ENCODE measurements at places on chromosomes 7 and 10.

GRCh38 chr7:34044734-34045353 lies 139.5 kb downstream of the BMPER start:
- DNase-seq: no peak

GRCh38 chr7:110507832-110508231 lies 583.1 kb upstream of the LRRN3 start:
- DNase-seq: no peak

DNA sequence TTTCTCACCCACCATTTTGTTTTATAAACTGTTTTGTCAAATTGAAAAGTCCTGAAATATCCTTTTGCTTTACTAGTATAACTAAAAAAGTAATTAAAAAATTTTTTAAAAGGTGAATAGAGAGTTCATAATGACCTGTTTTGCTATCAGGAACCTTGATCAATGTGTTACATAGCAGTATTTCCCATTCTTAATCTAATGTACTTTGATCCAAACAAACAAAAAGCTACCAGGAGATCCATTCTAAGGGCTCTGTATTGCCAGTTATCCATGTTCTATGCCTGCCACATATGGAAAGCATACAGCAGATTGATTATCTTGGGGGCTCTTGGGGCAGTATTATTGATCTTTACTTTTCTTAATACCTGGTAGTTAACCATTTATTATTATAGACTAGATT lies 32.1 kb downstream of the ZMYND11 start:
- DNase-seq: no peak

DNA sequence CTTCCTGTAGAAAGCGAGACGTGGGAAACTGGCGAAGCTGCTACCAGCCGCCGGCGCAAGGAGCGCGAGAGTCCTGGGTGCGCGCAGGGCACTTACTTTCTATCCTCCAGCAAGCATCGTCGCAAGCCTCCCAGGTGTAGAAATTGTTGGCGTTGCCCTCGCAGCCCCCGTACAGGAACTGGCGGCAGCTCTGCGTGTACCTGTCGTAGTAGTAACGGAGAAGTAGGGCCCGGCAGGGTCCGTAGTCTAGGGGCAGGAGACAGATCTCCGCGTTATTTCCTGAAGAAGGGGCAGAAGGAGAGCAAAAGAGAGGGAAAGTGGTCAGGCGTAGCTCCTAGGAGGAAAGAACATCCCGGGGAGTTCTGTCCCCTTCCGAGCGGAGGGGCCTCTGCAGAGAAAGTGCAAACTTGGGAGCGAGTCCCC lies 501 bp downstream of the TFPI2 start:
- DNase-seq: peak; percentile 41

DNA sequence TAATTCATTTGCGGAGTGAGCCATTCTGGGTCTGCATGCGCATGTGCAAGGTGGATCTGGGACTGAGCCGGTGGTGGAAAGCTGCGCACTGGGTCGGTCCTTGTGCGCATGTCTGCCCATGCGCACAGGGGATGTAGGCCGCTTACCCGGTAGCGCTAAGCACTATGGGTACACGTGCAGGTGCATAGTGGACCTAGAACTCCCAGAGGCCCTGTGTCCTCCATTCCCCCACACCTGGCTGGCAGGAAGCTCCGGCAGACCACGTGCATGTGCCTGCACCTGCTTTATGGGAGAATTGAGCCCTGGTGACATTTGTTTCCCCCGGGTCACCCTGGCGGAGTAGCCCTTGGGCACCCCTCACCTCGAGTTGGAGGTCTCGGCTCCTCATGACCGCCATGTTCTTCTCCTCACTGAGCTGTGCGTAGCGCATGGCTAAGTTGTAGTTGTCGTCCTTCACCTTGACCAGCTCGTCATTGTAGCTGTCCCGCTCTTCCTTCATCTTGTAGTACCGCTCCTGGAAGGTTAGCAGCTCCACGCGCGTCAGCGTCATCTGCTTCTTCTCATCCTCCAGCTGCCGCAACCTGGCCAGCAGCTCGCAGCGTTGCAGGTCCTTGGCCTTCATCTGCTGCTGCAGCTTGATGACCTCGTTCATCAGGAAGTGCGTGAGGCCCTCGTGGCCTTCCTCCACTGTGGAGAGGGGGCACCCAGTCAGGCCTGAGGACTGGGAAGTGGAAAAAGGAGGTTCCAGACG lies 99.6 kb downstream of the CARD11 start:
- DNase-seq: no peak

DNA sequence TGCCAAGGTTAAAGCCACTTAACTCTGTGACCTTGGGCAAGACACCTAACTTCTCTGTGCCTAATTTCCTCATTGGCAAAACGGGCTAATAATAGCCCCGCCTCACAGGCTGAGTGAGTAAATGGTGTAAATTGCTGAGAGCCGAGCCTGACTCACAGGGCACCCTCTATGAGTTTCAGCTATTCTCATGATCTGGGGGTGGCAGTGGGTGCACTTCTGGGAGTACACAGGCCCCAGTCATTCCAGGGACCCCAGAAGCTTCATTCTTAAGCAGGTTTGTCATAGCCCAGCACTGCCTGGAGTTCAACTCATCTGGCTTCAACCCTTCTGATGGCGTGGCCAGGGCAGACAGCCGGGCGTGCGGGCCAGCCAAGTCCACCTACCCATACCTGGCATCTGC lies 137.2 kb downstream of the GRID1 start:
- DNase-seq: no peak

- no peak for DNase-seq
Measured at GRCh38 chr7:7131273-7131672, 51.1 kb upstream of the C1GALT1 start.

GRCh38 chr10:122381680-122382079 lies 7.2 kb downstream of the PLEKHA1 start:
- DNase-seq: no peak

- DNase-seq: no peak
Measured at GRCh38 chr7:154985230-154985629, 17.7 kb downstream of the PAXIP1 start.

GRCh38 chr10:3774018-3774813 lies 10.8 kb downstream of the KLF6 start:
- no peak for DNase-seq

DNA sequence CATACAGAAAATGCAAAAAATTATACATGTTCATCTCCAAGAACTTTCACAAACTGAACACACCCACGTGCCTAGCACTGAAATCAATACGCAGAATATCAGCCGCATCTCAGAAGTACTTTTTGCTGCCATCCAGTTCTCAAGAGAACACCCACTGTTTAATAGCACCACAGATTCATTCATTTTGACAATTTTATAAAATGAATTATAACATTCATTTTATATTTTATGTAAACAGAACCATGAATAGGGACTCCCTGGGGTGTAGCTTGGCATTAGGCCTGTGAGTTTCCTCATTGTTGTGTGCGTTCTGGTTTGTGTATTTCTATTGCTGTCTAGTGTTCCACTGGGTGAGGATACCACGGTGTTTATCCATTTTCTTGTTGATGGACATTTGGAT lies 77.3 kb upstream of the PIP4K2A start:
- no peak for DNase-seq

- DNase-seq: peak; percentile 83
Measured at GRCh38 chr7:18927134-18927533, 190.3 kb downstream of the TWIST1 start.

DNA sequence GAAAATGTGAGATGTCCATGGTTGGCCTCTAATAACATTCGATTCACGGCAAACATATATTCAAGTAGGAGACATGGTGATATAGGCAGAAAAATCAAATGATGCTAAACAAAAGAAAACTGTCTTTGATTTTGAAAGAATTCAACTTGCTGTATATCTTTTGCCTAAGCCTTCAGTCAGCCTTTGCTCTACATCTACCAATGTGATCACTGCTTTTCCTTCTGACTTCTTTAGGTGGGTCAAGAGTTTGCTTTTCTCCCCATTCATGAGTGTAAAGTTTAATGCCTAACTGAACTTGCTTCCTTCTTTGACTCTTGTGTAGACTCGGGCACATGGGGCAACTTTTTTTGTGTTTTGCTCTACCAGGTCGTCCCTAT lies 417 bp upstream of the HIF1AN start:
- DNase-seq: no peak

DNA sequence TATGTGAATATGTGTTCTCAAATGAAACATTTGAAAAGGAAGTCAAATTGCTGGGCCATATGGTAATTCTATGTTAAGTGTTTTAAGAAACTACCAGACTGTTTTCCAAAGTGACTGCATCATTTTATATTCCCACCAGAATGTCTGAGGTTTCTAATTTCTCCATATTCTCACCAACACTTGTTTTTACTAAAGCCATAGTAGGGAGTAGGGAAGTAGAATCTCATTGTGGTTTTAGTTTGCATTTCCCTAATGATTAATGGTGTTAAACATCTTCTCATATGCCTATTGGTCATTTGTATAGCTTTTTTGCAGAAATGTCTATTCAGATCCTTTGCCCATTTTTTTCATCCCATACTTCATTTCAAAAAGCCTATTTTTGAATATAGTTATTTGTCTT lies 9.1 kb upstream of the SEMA4G start:
- DNase-seq: no peak

DNA sequence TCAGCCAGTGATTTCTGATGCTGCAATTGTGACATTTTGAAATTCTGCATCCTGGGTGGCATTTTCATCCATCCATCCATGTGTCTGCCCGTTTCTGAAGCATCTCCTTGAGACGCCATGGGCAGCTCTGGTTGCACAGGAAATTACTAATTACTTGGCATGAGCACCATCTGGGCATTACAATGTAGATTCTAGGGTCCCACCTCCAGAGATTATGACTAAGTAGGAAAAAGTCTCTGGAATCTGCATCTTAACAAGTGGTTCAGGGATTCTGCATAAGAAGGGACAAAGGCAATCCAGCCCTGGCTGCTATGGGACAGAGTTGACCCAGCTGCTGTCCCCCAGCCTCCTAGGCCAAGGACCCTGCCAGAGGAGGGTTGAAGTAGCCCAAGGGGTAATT lies 65.3 kb downstream of the CUZD1 start:
- DNase-seq: no peak

GRCh38 chr10:19891429-19891828 lies 75.2 kb downstream of the PLXDC2 start:
- no peak for DNase-seq

- no peak for DNase-seq
Measured at GRCh38 chr7:7257899-7258692, 75.8 kb downstream of the C1GALT1 start.
